ENCODE measurements at places on chromosomes 1 and 21.

DNA sequence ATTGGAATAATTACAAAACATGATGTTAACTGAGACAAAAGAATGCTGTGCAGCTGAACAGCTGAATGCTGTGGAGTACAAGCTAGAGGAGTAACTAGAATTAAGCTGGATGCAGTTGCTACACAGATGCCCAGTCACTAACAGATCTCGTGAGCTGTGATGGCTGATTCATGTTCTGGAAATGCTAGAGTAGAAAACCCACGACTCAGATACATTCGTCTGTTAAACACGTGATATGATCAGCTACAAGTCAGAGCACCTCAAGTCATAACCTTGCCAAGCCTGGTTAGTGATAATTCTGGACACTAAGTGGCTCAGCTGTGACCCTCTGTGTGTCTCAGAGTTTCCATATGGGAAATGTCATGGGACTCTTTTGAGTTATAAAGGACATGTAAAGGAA, 89.7 kb upstream of the ESRRG start:
- DNase-seq: no peak

DNA sequence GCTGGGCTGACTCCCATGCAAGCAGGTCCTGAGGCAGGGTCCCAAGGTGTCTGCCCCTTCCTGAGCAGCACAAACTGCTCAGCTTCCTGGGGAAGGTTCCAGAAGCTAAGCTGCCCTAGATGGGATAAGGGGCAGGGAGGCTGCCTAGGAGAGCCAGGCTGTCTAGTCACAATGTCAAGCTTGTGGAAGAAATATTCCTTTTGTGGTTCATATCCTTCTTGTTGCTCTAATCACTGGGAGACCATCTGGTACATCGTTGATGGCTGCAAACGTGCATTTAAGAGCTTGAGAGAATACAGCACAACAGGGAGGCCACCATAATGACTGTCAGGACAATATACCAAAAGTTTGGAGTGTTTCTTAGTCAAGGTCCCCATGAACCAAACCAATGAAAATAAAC, 67.4 kb downstream of the SLC16A1 start:
- DNase-seq: no peak

- DNase-seq: no peak
These were observed 489.8 kb upstream of the TMPRSS15 start for GRCh38 chr21:18893406-18893805.

GRCh38 chr1:245091818-245092637, 62.8 kb upstream of the KIF26B start:
- DNase-seq: no peak

DNA sequence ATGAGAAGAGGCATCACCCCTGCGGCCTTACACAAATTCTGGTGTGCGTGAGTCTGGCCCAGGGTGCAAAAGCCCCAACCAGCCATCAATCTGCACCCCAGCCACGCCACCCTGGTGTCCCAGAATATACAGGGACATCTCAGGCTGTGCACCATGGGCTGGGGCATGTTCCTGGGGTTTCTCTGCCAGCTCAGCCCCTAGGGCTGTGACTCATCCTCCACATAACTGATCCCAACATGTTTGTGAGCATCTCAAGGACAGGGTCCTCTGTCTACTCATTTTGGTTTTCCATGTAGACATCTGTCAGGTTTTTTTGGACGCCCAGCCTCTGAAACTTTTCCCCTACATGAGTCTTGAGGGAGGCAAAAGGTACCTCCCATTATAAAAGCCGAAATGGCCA, 511 bp downstream of the ZNF683 start:
- DNase-seq: peak; percentile 51

DNA sequence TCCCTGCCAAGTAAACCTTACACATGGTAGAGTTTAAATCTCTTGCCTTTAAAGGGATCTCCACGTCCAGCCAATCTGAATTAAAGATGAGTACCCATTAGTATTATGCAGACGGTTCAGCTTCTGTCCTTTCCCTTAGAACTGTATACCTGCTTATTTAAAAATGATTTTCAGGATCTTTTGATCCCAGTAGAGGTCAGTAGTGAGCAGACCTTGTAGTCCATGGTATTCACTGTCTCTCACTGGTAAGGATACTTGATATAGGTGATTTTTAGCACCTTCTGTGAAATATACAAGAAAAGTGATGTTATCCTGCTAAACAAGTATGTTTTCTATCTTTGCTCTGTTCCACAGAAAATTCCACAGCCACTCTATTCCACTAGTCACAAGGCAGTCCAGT, 1211.6 kb upstream of the ADGRL4 start:
- no peak for DNase-seq

DNA sequence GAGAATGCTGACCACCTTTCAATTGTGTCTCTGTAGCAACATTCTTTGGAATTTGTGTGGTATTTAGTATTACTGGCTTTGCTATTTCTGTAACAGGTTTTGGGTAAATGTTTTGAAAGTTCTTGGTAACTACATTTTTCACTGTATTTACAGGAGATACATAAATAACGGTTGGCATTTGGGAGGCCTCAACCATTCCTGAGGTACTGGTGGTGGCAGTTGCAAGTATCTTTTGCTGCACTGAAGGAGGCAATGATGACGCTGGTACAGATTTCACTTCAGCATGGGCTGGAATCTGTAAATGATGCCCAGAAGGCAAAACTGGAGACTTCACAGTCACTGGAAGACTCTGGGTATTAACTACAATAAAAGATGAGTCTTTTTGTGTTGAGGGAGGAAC, 11.7 kb downstream of the LRIF1 start:
- DNase-seq: no peak

- no peak for DNase-seq
These were observed 65.8 kb upstream of the ATF3 start for GRCh38 chr1:212542761-212543187.

DNA sequence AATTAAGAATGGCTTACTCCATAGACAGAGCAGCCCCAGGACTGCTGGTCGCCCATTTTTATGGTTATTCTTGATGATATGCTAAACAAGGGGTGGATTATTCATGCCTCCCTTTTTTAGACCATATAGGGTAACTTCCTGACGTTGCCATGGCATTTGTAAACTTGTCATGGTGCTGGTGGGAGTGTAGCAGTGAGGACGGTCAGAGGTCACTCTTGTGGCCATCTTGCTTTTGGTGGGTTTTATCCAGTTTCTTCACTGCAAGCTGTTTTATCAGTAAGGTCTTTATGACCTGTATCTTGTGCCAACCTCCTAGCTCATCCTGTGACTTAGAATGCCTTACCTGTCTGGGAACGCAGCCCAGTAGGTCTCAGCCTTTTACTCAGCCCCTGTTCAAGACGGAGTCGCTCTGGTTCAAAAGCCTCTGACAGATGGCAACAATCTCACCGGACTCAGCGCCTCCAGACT, 5.2 kb upstream of the AGPAT3 start:
- DNase-seq: no peak

GRCh38 chr21:31599013-31599412, 60.5 kb upstream of the SOD1 start:
- no peak for DNase-seq

GRCh38 chr1:219294251-219294650, 120.6 kb downstream of the LYPLAL1 start:
- DNase-seq: no peak

DNA sequence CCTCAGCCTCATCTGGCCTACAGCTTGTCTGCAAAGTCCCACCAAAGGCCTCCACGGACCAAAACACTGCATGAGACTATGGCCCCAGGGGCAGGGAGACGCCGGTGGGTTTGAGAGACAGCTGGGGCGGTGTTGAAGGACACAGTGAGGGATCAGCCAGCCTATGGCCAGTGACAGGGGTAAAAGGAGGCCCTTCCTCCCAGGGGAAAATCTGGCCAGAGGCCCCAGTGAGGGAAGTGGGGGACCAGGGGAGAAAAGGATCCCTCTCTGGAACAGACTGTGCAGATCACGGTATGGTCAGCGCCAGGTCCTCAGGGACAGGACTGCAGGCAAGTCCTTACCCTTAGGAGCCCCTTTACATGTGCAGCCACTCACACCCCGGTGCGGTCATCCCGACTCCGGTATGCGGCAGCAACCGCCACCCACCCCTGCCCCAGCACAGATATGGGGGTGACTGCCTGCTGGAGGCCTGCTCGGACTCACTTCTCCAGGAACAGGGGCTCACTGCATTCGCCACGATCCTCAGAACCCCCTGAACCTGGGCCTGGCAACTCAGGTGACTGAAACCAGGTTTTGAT, 1.3 kb downstream of the CERS2 start:
- DNase-seq: peak; percentile 19

- DNase-seq: no peak
These were observed 11.6 kb upstream of the PADI6 start for GRCh38 chr1:17360272-17360956.

DNA sequence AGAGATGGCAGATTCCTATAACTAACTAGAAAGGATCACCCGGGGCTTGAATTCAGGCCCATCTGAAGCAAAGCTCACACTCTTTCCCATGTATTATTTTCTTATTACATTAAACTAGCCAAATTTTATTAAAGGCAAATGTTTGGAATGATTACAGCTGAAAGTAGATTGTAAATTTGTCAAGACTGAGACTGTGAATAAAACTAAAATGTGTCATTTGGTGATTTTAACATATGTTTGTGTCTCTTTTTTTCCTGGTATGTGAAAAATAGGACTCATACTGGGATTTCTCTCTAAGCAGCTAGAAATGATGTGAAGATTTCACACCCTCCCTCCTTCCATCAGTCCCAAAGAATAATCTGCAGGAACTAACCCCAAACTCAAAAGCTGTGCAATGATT, 19.1 kb upstream of the KIAA0040 start:
- no peak for DNase-seq

- no peak for DNase-seq
These were observed 33.8 kb downstream of the GIPC2 start for GRCh38 chr1:78079580-78079979.

GRCh38 chr1:158037866-158038359, 44.5 kb downstream of the KIRREL1 start:
- DNase-seq: no peak

DNA sequence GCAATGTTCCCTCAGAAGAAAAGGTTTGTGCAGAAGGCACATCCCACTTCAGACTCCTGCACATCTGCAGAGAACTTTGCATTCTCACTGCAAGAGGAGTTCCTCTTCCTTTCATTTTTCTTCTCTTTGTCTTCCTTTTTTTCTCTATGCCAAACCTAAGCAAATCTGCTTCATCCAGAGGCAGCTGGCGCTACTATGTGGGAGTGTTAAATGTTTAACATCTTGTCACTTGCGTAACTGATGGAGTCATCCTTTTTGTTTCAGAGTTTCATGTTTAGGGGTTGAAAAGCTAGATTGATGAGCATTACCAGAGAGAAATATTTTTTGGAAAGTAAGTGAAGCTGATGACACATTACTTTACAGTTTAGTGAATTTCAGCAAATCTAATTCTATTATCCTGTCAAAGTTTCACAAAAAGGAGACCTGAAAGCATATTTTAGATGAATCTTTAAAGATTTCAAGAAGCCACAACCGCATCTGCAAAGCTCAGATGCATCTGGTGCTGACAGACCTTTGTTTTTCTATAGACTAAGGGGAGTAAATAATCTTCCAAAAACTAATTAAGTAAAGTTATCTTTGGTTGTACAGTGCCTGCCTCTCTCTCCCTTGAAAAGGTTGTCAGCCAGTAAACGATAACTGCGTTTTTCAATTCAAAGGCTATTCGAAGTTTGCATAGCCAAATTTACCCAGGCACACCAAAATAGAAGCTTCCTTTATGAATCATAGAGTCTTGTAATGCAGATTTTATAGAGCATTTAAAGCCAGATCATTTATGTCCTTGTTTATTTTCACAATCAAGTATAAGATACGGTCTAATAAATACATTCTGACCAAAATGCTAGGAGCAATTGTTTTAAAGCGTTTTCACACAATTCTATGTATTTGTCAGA, 1.2 kb upstream of the LRRC53 start:
- DNase-seq: no peak

- DNase-seq: no peak
These were observed 47.1 kb downstream of the C8A start for GRCh38 chr1:56901716-56902115.

All from CD4-positive, alpha-beta T cell treated with Interleukin-17A for 4 hours (primary cell).